ENCODE measurements at places on chromosomes 2 and 18. TPM values are rescaled to one million over a fixed set of nuclear protein-coding genes. Genes with fewer than 3 reads are reported as not detected.

Gene CPO
- not detected for total RNA-seq

Gene SPC25
- total RNA-seq, result 1.2 TPM

Gene RANBP2
- 59.9 TPM for total RNA-seq

Gene C2orf80
- not detected for total RNA-seq

Gene ERICH2
- total RNA-seq, result not detected

DNA sequence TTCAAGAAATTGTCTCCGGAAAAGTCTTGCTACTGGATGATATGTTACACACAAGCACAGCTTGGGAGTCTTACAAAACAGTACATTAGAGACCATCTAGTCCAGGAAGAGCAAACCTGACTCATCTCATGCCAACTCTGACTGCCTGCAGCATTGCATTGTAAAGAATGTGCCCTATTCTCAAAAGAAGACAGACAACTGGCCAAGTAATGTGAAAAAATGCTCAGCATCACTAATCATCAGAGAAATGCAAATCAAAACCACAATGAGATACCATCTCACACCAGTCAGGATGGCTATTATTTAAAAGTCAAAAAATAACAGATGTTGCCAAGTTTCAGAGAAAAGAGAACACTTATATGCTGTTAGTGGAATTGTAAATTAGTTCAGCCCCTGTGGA is 42.7 kb upstream of the GORASP2 start:
- no peak for DNase-seq

GRCh38 chr2:172090044-172090961 is 5.0 kb downstream of the DLX1 start:
- no peak for DNase-seq

GRCh38 chr2:175847128-175847527 is 154.9 kb downstream of the LNPK start:
- DNase-seq, result no peak

- no peak for DNase-seq
Observed at GRCh38 chr18:1133541-1133940, 228.9 kb downstream of the ADCYAP1 start.

DNA sequence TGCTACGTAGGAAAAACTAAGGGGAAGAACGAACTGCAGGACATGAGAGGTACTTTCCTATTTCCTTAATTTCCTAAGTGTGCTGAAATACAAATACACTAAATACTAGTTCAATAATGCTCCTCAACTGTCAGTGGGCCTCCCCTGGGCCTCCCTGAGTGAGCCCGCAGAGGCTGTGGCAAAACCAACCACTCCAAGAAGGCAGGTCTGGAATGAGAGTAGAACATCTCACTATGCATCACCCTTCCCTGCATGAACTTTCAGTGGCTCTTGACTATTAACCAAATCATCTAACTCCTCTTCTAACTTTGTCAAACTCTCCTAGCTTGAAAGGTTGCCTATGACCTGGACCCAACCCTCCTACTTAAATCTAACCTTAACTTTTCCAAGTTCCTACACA is 84.6 kb downstream of the THADA start:
- no peak for DNase-seq

GRCh38 chr2:191714925-191715324 is 37.0 kb downstream of the NABP1 start:
- no peak for DNase-seq

- no peak for DNase-seq
Observed at GRCh38 chr2:209321076-209321475, 102.8 kb upstream of the MAP2 start.
